Glomerular endothelial cell (primary cell): ENCODE measurements at places on chromosomes 1 and 21. TPM values are rescaled to one million over a fixed set of nuclear protein-coding genes. Genes with fewer than 3 reads are reported as not detected.

ROR1 gene
- 20.7 and 28.5 TPM in 2 replicates for total RNA-seq

DAB1 gene
- total RNA-seq = 0.18 TPM in 1 of 2 replicates, not detected in the other

TBX15 gene
- not detected in 2 replicates for total RNA-seq

PPM1J gene
- total RNA-seq = 1.6 and 2.2 TPM in 2 replicates

ARMH1 gene
- not detected in 2 replicates for total RNA-seq

OR2L2 gene
- not detected in 2 replicates for total RNA-seq

CELA2A gene
- total RNA-seq = not detected in 2 replicates

AHDC1 gene
- 26.3 and 44.1 TPM in 2 replicates for total RNA-seq

RCOR3 gene
- total RNA-seq = 16.6 and 21.9 TPM in 2 replicates

DNA sequence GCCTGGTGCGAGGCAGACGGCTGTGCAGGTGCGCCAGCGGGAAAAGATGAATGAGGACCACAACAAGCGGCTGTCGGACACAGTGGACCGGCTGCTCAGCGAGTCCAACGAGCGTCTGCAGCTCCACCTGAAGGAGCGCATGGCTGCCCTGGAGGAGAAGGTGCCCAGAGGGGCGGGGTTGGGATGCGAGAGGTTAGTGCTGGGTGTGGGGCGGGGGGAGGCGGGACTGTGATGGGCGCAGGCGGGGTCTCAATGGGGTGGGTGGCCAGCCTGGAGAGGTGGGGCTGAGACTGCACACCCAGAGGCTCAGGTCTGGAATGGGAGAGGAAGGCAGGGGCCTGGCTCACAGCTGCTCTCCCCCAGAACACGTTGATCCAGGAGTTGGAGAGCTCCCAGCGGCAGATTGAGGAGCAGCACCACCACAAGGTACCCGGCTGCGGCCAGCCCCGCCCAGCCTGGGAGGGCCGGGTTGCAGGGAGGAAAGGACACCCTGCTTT, 22.3 kb downstream of the PPFIA4 start:
- no peak for DNase-seq

GRCh38 chr1:224874775-224875174, 54.7 kb upstream of the DNAH14 start:
- DNase-seq = no peak

GRCh38 chr1:212531796-212532195, 76.8 kb upstream of the ATF3 start:
- no peak for DNase-seq

- DNase-seq = no peak
These were observed 77.0 kb upstream of the BACE2 start for GRCh38 chr21:41090981-41091380.

GRCh38 chr1:53011175-53011574, 50.8 kb upstream of the PODN start:
- no peak for DNase-seq

GRCh38 chr1:230498704-230499103, 72.6 kb upstream of the PGBD5 start:
- no peak for DNase-seq

DNA sequence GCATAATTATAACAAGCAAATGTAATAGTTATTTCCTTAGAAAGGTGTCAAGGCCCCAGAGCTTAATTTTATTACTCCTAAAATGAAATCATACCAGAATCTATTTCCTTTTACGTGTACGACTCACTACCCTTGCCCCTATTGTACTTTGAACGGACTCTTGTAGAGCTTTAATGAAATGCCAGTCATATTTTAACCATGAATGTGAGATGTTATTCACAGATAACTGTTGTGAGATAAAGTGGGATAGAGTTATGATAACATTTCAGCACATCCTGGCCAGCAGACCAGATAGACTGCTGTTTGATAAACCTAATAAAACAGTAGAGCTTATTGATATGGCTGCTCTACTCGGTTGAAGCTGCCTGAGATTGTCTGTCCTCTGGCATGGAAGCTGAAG, 500.8 kb upstream of the PBX1 start:
- no peak for DNase-seq

DNA sequence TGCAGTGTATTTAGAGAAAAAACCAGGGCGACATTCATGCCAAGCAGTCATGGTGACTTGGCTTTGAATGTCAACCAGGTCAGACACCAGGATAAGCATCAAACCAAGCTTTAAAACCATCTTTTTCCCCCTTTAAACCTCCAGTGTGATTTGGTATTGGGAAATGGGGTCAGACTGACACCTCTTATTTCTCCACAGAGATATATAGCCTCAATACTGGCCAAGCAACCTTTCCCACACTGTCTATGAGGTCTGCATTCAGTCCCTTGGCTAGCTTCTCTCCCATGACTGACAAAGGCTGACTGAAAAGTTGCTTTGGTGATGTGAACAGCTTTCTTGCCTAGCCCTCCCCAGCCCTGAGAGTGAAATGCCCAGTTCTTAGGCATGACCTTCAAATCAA, 21.7 kb downstream of the GPR3 start:
- DNase-seq = no peak

GRCh38 chr1:233244183-233244582, 51.3 kb downstream of the PCNX2 start:
- DNase-seq = no peak

DNA sequence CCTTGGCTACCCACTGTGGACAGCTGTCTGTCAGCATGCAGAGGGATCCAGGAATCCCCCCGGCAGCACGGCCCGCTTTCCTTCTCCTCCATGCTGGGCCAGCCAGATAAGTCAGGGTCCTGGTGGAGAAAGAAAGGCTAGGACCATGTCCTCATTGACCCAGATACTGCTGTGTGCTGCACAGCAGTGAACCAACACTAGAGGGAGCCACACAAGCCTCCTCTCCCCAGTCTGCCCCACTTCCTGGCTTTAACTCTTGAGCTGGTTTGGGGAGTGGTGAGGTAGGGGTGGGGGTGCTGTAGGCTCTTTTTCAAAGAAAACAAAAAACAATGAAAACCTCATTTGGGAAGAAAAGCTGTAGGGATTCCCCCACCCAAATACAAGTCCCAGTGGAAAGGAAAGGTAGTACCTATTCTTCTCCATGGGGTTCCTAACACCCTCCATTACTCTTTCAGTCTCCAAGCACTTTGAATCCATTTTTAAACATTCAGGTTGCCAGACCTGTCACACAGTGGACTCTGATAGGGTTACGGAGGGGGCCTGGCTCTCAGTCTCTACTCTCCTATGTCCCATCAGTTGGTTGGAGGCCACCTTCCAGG, 84.9 kb upstream of the CD1D start:
- DNase-seq = no peak

DNA sequence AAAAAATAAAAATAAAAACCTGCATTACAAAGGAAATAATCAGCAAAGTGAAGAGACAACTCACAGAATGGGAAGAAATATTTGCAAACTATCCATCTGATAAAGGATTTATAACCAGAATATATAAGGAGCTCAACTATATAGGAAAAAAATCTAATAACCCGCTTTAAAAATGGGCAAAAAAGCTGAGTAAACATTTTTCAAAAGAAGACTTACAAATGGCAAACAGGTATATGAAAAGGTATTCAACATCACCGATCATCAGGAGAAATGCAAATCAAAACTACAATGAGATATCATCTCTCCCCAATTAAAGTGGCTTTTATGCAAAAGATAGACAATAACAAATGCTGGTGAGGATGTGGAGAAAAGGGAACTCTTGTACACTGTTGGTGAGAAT, 3.8 kb upstream of the GNG5 start:
- DNase-seq = no peak

GRCh38 chr1:119987112-119987511, 82.3 kb downstream of the NOTCH2 start:
- no peak for DNase-seq

GRCh38 chr1:162056043-162056442, 13.4 kb upstream of the NOS1AP start:
- peak; percentile 57 for DNase-seq

DNA sequence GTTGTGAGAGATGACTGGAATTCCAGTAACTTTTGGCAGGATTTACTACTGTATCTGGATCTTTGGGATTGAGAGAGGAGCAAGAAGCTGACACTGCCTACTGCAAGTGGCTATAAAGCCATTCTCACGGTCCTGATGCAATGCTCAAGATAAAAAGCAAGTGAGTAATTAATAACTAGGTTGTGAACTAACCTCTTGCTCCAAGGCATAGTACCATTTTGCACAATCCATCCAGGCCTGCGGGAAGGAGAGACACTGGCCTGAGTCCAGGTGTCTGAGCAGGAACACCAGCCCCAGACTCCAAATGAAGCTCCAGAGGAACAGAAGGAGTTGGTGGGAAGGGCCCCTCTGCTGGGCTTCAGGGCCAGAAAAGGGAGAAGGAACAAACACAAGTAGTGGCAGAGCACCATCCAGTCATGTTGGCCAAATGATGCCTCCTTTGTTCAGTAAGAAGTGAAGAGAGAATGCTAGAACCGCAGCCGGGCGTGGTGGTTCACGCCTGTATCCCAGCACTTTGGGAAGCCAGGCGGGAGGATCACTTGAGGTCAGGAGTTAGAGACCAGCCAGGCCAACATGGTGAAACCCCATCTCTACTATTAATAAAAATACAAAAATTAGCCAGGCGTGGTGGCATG, 9.9 kb upstream of the SLC45A3 start:
- DNase-seq = no peak

DNA sequence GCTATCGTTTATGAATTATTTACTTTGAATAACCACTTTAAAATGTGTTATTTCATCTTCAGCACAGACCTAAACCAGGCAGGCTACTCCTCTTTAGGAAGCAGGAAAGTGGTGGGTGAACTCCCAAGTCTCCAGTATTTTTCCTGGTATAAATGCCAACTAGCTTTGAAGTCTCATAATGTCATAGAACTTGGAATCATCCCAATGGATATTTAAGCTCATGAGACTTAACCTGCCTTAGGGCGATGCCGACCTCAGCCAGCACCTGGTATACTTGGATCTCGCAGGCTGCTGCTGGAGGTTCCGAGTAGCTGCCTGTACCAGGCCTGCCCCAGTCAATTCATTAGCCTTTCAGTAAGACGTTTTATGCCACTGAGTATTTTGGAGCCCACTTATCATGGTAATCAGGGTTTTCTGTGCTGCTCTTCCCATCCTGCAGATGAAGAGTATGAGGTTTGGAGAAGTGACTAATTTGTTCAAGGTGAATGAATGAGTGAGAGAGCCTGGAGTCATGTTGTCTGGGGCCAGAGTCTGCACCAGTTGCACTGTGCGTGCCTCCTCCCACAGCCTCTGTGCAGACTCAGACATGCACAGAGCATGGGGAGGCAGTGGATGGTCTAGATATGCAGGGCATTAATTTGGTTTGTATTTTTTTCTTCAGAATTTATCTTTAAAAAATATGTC, 34.9 kb downstream of the VANGL1 start:
- DNase-seq = no peak

GRCh38 chr1:153322568-153322967, 9.8 kb upstream of the PGLYRP3 start:
- no peak for DNase-seq

GRCh38 chr1:112431038-112431437, 35.0 kb downstream of the CTTNBP2NL start:
- no peak for DNase-seq
